ENCODE measurements at places on chromosomes 1 and 21.

DNA sequence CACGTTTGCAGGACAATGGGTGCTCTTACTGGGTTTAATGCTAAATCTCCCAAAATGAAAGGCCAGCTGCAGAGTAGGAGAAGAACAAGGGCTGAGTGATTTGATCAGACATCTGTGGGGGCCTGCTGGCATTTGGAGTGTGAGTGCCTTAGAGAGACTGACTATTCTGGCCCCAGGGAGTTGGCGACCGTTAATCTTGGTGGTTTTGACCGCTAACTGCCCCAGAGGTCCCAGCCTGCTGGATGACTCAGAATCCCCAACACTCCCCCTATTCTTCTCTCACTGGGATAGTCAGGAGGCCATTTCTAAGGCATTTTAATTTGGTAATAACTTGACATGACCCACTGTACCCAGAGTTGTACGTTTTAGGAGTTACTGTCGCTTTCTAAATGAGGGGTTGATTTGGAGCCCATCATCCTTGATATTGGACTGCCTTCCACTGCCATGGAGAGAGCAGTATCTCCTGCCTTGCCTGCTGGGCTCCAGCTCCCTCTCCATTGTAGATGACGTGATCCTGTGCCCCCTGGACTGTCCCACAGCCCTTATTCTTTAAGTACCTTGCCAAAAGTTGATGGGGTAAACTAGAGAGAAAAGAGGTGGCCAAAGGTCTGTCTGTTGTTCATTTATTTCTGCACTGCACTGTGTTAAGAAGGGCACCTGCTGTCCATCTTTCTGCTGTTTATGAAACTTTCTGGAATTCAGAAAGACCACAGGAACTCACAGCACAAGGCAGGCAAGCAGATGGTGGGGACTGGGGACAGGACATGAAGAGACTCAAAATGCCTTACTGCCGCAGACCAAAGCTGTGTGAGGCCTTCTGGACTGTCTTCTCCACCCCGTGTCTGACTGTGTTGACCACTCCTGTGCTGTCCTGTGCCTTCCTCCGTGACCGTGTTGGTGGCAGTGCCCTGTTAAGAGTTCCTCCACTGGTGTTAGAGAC is 98.2 kb upstream of the ARTN start:
- DNase-seq = no peak

DNA sequence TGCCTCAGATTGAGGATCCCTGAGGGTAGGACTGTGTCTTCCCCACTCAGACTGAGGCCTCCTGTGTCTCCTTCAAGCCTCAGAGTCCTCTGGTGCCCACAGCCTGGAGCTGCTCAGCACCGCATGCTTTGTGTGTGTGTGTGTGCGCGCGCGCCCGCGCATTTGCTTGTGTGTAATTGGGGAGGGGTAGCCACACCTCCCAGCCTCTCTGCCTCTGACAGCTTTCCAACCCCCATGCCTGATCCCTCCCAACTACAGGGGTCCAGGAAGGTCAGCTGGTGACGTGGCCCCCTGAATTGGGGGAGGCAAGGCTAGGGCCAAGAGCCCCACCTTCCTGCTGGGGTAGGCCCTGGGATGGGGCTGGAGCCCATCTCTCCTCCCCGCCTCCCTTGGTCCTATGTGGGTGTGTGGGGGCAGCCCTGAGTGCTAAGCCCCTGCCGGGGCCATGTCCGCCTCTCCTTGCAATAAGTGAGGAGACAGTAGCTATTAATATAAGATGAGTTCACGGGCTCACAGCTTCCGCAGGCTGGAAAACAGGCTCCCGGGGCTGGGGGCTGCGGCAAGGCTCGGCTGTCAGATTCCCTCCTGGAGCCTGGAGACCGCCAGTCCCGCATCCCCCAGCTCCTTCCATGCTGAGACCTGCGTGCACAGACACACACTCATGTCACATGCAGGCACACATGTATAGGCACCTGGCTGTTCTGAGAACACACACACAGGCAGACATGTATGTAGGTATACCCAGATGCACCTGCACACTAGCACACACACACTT is 7.0 kb downstream of the GPR3 start:
- DNase-seq = no peak

GRCh38 chr1:210597555-210598134 is 268.9 kb downstream of the HHAT start:
- no peak for DNase-seq

DNA sequence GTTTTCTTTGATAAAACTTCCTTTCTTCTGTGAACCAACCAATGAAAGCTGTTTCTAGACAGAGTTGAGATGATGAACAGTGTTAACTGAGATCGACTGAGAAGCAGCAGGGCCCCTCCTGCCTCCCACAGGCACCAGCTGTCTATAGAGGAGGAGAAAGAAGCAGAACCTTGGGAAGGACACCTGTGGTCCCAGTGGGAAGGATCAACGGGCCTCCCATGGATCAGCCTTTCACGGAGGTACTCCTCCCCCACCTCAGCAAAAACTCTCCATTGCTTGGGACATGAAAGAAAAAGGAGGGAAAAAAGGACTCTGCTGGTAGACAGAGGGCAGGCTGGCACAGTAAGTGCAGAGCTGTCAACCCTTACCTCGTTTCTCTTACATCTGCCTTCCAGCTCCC is 40.5 kb downstream of the PLPPR5 start:
- no peak for DNase-seq

- DNase-seq = no peak
These were observed 164.1 kb upstream of the POGK start for GRCh38 chr1:166675213-166675612.

Data from dorsolateral prefrontal cortex (tissue), 122 donors.